ENCODE measurements at places on chromosomes 3 and 15. TPM values are rescaled to one million over a fixed set of nuclear protein-coding genes. Genes with fewer than 3 reads are reported as not detected.
A peak's percentile ranks its signal among the peaks of the same experiment; 100 is the strongest.

SLC6A1 gene
- total RNA-seq: 1.8 TPM

P2RY14 gene
- total RNA-seq: 5.7 TPM

PLXNA1 gene
- total RNA-seq: 48.1 TPM

PPP1R14D gene
- total RNA-seq: 0.53 TPM

SLC25A20 gene
- 29.0 TPM for total RNA-seq

PLCH1 gene
- 14.0 TPM for total RNA-seq

TGFBR2 gene
- 289 TPM for total RNA-seq

PHLDB2 gene
- 33.6 TPM for total RNA-seq

SKIC8 gene
- total RNA-seq: 44.4 TPM

DNA sequence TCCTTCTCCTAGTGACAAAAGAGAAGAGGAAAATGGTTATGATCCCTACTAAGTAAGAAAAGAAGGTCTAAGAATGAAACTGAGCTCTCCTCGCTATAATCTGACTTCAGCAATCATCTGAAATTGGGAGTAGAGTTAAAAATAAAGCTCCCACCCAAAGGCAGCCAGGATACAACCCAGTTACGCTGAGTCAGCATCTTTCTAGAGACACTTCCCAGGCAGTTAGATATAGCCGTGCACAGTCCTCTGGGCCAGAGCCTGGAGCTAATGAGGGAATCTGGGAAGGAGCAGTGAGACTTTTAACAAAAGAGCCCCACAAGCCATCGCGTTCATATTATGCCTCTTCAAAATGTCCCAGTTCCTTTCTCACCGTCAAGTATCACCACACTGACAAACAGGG is 39.1 kb upstream of the SETMAR start:
- H3K27ac ChIP-seq: no peak overlapping the region
- no peaks in the 10 kb centered on the region for H3K27me3 ChIP-seq
- no peaks in the 10 kb centered on the region for H3K4me1 ChIP-seq
- no peaks in the 10 kb centered on the region for H3K36me3 ChIP-seq

GRCh38 chr3:87311309-87311708 is 34.9 kb upstream of the POU1F1 start:
- no peak overlapping the region for H3K27ac ChIP-seq
- DNase-seq: no peak
- no peaks in the 10 kb centered on the region for H3K36me3 ChIP-seq

DNA sequence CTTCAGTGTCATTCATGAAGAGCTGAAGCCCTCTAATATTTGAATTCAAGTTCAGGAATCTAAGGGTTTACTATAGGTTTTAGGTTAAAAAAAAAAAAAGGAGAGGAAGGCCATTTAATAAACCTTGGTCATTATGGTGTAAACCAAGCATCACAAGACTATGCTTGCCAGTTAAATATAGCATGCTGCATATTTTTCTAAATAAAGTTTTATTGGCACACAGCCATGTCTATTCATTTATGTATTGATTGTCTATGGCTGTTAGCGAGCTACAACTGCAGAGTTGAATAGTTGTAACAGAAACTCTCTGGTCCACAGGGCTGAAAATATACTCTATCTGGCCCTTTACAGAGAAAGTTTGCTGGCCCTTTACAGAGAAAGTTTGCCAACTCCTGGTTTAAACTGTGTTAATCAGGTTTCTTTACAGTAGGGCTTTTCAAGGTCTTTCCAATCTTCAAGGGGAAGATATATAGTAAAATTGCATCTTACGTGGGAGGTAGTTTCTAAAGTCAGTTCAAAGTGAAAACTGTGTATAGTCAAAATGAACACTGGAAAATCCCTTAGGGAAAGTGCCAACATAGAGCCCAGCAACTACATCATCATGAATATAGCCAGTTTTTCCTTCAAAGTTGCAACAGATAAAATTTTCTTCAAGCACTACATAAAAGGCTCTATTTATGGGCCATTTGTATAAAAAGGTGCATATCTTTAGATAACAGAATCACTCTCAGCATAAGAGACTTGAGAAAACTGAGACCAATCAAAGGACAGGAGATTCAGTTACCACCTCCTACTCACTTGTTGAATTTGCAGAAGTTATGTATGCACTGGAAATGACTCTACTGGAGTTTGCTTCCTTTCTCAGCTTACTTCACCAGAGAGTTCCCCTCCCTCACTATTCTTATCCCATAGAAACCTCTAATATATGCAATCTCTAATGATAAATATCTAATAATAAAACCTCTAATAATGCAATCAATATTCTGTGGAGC is 49.7 kb upstream of the FRMD4B start:
- no peak for DNase-seq
- H3K27me3 ChIP-seq: no peaks in the 10 kb centered on the region
- H3K4me3 ChIP-seq: no peak overlapping the region
- no peak overlapping the region for H3K27ac ChIP-seq
- peaks cover 13% of the 10 kb centered on the region for H3K4me1 ChIP-seq

GRCh38 chr3:69880069-69880640 is 119.4 kb upstream of the SAMMSON start:
- no peak overlapping the region for H3K27ac ChIP-seq
- no peaks in the 10 kb centered on the region for H3K27me3 ChIP-seq
- H3K4me3 ChIP-seq: no peak overlapping the region
- DNase-seq: no peak
- peaks cover 4% of the 10 kb centered on the region for H3K4me1 ChIP-seq
- H3K36me3 ChIP-seq: peaks cover 3% of the 10 kb centered on the region

- no peaks in the 10 kb centered on the region for H3K27me3 ChIP-seq
- H3K36me3 ChIP-seq: no peaks in the 10 kb centered on the region
- DNase-seq: no peak
These were observed 1049.3 kb downstream of the NTRK3 start for GRCh38 chr15:87207251-87207650.

DNA sequence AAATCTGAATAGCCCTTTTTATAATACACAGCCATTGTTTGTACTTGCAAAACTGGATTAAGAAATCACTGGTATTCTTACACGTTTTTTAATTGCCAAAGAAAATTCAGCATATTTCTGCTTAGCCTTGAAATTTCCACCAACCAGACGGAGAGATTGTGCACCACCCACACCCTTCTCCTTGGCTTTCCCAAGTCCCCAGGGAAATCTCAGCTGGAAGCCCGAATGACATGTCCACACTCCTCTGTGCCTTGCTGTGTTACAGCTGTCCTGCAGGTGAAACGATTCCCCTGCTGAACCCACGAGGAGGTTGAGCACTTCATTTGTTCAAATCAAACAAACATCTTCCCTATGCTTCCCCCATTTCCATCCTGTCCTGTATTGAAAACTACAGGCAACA is 49.6 kb upstream of the PPARG start:
- H3K4me1 ChIP-seq: peaks cover 9% of the 10 kb centered on the region
- no peaks in the 10 kb centered on the region for H3K36me3 ChIP-seq
- H3K27me3 ChIP-seq: no peaks in the 10 kb centered on the region
- no peak for DNase-seq

- no peaks in the 10 kb centered on the region for H3K4me1 ChIP-seq
- no peaks in the 10 kb centered on the region for H3K27me3 ChIP-seq
- DNase-seq: no peak
These were observed 1166.1 kb upstream of the GBE1 start for GRCh38 chr3:82927309-82928253.

- H3K36me3 ChIP-seq: no peaks in the 10 kb centered on the region
- no peak overlapping the region for H3K27ac ChIP-seq
- no peak overlapping the region for H3K4me3 ChIP-seq
These were observed 84.7 kb downstream of the NCEH1 start for GRCh38 chr3:172626021-172626640.

DNA sequence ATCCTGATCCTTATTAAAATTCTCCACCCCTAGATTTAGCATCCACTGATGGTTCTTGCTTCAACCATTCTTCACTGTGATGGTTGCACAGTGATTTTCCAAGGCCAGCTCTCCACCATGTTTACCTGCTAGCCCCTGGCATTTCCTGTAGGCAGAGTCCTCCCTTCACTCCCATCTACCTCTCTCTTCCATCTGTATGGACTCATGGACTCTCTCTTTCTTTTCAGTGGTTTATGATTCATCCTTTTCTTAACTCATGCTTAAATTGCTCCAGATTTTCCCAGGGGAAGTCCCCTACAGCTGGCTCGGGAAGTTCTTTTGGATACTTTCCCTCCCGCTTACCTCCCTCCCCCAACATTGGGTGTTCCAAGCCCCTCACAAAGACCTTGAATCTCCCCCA is 18.7 kb downstream of the TGM4 start:
- no peak overlapping the region for H3K27ac ChIP-seq
- H3K4me3 ChIP-seq: no peak overlapping the region
- DNase-seq: no peak
- no peaks in the 10 kb centered on the region for H3K27me3 ChIP-seq
- H3K36me3 ChIP-seq: no peaks in the 10 kb centered on the region

DNA sequence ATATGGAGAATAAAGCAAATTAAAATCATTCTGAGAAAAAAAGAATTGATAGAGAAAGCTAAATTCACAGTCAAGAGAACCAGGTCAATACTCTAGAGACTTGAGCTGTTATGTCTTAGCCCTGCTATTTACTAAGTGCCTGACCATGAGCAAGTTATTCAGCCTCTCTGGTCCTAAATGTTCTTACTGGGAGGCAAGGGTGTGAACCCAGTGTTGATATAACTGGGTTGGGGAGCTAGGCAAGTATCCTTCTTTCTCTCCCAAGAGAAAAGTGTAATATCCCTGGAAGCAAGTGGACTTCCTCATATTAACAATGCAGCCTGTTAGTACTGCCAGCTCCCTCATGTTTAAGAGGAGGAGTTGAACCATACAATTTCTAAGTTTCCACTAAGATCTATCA is 488.9 kb upstream of the RASGRP1 start:
- H3K27ac ChIP-seq: no peak overlapping the region
- DNase-seq: no peak
- no peaks in the 10 kb centered on the region for H3K36me3 ChIP-seq

DNA sequence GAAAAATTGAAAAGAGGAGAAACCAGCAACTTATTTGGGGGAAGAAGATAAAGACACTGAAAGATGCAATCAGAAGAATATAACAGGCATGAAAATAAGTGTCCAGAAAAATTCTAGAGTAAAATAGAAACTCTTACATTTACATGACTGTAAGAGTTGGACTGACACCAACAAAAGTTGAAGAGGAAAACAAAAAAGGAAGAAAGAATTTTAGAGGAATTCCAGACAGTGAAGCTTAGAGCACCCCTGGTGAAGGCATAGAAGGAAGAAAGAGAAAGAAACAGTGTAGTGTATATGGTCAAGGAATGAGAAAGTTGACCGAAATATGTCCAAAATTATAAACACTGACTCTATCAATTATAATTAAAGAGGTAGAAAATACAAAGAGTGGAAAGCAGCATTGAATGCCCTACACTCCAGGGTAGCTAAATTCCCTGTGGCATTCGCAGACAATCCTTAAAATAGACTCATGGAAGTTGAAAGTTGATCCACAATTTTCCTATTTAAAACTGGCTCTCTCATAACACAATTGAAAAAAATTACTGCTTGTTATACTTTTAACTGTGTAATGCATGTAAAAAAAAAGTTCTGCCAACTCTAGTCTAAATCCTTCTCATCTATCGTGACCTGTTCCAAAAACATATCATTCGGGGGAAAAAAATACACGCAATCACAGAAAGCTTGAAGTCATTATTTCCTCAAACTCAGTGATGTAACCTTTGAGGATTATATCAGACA is 102.6 kb upstream of the ABI3BP start:
- H3K4me3 ChIP-seq: no peak overlapping the region
- no peak for DNase-seq
- no peaks in the 10 kb centered on the region for H3K4me1 ChIP-seq
- H3K36me3 ChIP-seq: no peaks in the 10 kb centered on the region

DNA sequence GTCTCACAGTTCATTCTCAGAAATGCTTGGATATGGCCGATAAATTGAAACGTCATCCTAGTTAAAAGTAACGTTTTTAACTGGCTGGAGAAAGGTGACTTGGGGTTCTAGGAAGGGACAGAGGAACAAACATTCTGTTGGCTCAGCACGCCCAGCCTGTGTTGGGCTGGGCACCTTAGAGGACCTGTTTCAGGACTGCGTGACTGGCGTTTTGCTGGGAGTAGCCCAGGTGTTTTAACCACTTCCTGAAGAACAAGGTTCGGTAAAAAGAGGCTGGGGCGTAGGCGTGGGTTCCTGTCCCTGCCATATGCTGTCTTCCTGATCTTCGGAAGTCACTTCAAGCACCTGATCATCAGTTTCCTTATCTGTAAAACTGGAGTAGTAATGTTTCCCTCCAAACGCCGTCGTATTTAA is 1.1 kb upstream of the TLNRD1 start:
- H3K4me1 ChIP-seq: peaks cover 35% of the 10 kb centered on the region
- H3K4me3 ChIP-seq: peak overlapping the region; percentile 93

DNA sequence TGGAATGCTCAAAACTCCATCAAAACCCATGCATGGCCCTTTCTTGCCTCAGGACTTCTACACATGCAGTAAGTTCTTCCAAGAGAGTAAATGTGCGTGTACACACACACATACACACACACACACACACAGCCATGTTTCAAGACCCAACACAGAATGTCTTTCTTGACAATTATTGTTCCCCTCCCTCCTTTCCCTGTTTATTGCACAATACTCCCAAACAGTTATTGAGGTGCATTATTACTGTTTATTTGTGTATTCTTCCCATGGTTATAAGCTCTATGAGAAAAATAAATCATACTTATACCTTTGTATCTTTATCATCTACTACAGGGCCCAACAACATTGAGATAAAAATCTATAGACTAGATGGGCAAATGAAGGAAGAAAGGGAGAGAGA is 523.8 kb upstream of the NAALADL2 start:
- no peaks in the 10 kb centered on the region for H3K36me3 ChIP-seq
- no peaks in the 10 kb centered on the region for H3K4me1 ChIP-seq
- no peaks in the 10 kb centered on the region for H3K27me3 ChIP-seq

DNA sequence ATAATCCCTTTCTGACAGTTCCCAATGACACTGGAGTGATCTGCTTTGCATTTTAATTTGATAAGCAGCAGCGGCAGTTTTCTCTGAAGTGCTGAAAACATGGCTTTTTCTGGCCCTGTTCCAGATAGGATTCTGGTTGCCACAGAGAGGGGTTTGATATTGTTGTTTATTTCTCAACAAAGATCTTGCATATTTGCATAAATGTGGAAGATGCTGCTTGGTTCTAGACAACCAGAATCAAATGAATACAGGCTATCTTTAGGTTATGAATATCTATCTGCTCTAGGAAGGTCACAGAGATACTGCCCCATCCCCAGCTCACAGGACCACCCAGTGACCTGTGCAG is 137.1 kb downstream of the ZNF609 start:
- H3K4me3 ChIP-seq: no peak overlapping the region
- no peaks in the 10 kb centered on the region for H3K27me3 ChIP-seq
- no peaks in the 10 kb centered on the region for H3K36me3 ChIP-seq
- H3K4me1 ChIP-seq: peaks cover 41% of the 10 kb centered on the region
- peak overlapping the region; percentile 16 for H3K27ac ChIP-seq

GRCh38 chr3:102481050-102481449 is 46.2 kb downstream of the ZPLD1 start:
- DNase-seq: no peak
- H3K4me1 ChIP-seq: no peaks in the 10 kb centered on the region
- no peak overlapping the region for H3K4me3 ChIP-seq

- H3K27ac ChIP-seq: peak overlapping the region; percentile 94
- no peak overlapping the region for H3K4me3 ChIP-seq
These were observed 36.4 kb downstream of the ZNF710 start for GRCh38 chr15:90037511-90037860.

- H3K4me1 ChIP-seq: no peaks in the 10 kb centered on the region
- no peak for DNase-seq
- no peaks in the 10 kb centered on the region for H3K36me3 ChIP-seq
- H3K27ac ChIP-seq: no peak overlapping the region
These were observed 109.8 kb downstream of the RPL22L1 start for GRCh38 chr3:170760174-170760526.
